NCI-H1436 (cell line): ENCODE measurements at places on chromosomes 4 and X.

- no peak for DNase-seq
Measured at GRCh38 chr4:114879916-114880669, 233.3 kb downstream of the NDST4 start.

DNA sequence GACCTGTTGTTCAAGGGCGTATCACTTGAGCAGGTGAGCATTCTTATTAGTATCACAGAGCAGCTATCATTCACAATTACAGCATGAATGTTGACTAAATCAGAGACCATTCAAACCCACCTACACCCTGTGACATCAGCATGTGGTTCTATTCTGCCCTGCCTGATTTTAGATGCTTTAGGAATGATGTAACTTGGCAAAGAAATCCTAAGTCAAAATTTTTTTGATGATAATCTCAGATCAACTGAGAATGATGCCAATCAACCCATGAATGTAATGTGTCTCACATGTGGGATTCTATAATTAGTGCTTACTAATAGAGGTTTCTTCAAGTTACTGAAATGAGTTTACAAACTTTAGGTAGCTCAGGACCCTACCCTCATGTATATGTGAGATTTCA is 13.4 kb upstream of the CHIC2 start:
- DNase-seq, result no peak

- DNase-seq, result no peak
Measured at GRCh38 chr4:73404042-73404441, at the start of gene ALB. Gene ALB (plus strand): TSS chr4:73404287. CDS start chr4:73404328, 41 bp downstream.

GRCh38 chrX:21155916-21156315 is 218.3 kb upstream of the CNKSR2 start:
- DNase-seq, result no peak

DNA sequence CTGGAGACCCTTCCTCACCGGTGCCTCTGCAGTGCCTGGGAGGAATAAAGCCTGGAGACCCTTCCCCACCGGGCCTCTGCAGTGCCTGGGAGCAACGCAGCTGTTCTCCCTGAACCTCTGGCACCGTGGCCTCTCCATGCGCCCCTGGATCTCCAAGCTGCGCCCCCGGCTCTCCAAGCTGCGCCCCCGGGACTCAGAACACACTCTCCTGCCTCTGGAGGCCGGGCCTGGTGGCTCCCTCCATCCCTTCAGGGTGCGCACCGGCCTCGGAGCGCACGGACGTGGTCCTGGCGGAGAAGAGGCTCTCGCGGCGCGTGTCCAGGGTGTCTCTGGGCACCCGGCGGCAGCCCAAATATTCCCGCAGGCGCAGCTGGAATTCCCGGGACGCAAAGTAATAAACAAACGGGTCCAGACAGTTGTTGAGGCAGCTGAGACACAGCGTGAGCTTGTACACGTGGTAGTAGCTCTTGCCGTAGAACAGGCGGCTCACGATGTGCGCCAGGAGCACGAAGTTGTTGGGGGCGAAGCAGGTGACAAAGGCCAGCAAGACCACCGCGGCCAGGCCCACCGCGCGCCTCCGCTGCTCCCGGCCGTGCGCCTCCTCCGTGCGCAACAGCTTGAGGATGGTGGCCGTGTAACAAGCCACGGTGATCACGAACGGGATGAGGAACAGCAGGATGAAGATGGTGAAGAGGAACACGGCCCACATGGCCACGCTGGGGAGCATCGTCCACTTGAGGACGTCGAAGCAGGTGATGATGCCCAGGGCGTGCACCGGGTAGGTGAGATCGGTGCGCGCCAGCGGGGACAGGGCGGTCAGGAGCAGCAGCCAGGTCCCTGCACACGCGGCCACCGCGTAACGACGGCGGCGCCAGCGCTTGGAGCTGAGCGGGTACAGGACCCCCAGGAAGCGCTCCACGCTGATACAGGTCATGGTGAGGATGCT is 12.8 kb upstream of the ASMTL start:
- DNase-seq, result no peak

DNA sequence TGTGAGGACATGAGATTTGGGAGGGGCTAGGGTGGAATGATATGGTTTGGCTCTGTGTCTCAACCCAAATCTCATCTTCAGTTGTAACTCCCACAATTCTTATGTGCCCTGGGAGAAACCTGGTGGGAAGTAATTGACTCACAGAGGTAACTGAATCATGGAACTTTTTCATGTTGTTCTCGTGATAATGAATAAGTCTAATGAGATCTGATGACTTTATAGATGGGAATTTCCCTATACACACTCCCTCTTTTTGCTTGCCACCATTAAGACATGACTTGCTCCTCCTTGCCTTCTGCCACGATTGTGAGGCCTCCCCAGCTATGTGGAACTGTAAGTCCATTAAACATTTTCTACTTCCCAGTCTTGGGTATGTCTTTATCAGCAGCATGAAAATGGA is 253.2 kb upstream of the GK2 start:
- DNase-seq, result no peak

DNA sequence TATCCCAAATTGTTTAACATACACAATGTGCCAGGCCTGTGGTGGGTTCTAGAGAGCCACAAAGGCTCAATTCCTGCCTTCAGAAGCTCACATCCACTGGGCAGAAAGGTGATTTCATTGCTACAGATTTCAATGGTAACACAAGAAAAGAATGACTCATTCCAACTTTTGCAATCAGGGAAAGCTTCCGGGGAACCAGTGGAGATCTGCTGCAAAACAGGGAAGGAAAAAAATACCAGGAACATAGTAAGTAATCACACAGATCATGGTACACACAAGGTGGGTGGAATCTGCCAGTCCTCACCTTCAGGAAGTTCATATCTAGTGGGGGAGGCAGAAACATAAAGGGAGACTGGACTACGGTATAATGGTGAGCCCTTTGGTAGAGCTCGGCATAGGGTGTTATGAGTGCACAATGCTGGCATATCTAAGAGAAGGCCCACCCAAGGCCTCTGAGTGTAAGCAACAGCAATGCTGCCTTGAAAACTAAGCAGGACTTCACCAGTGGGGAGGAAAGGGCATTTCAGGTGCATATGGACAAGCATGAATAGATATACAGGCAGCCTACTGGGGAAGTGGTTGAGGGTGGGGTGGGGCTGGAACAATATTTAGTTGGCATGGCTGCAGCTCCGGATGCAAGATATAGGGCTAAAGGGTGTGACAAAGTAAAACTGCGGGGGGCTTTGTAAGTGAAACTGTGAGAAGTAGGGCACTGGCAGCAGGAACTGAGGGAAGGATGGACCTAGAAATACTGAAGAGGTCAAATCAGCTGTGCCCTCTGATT is 24.2 kb downstream of the GPRIN3 start:
- no peak for DNase-seq

DNA sequence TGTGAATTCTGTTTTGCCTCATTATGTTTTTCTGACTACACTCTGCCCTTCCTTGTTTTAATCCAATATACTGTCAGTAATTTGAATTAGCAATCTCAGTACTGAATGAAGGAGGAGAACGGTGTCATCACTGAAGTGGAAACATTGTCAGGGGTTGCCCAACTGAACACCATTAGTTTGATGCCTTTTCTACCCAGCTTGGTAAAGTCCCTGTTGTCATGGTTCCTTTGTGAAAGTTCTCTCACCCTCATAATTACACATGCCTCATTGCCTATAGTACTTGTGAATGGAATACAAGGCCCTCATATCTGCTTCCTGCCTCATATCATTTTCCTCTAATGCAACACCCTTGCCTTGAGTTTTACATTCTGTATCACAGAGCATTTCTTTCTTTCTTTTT is 76.9 kb downstream of the RRAGB start:
- no peak for DNase-seq

DNA sequence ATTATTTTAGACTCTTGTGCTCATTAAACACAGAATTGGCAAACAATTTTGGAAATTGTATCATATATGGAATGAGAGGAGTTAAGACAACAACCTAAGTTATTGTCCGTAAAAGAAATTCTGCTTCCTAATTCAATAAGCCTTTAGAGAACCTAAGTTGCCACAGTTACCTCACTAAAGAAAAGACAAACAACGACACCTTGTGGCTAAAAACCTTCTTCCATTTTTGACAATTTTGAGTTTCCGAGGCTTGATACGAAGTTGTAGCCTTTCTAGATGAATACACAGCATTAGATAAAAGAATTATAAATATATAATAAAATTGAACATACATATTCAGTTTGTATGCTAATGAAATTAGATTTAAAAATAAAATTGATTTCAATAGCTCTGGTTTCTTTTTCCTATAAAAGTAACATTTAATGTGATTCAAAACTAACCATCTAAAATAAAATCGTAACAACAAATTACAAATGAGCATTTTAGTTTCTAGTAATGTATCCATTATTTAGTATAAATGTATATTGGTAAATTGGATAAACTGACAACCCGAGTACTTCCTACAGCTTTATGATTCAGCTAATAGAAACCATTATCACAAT is 275.1 kb downstream of the GPM6A start:
- peak; percentile 22 for DNase-seq

DNA sequence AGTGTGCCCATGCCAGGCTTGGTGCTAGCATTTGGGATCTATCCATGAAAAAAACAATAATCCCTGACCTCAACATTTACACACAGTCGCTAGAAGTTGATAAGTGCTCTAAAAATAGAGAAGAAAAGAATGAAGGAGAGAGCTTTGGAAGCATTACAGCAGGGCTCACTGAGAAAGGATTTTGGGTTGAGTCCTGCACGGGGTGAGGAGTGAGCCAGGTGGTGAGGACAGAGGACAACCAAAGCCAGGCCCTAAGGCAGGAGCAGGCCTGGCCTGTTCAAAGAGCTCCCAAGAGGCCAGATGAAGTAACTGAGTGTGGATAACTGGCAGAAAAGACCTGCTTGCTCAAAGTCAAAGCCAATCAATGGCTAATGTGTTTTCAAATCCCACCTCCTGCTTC is 20.7 kb upstream of the PROM1 start:
- no peak for DNase-seq

GRCh38 chrX:39802908-39803307 is 294.9 kb downstream of the BCOR start:
- DNase-seq, result no peak

GRCh38 chr4:46937493-46937892 is 28.4 kb upstream of the COX7B2 start:
- DNase-seq, result no peak

GRCh38 chrX:55357236-55357635 is 92.5 kb upstream of the PAGE3 start:
- no peak for DNase-seq

- DNase-seq, result no peak
Measured at GRCh38 chrX:12423346-12423745, 285.1 kb downstream of the FRMPD4 start.

GRCh38 chrX:9429767-9430166 is 35.1 kb upstream of the TBL1X start:
- no peak for DNase-seq

DNA sequence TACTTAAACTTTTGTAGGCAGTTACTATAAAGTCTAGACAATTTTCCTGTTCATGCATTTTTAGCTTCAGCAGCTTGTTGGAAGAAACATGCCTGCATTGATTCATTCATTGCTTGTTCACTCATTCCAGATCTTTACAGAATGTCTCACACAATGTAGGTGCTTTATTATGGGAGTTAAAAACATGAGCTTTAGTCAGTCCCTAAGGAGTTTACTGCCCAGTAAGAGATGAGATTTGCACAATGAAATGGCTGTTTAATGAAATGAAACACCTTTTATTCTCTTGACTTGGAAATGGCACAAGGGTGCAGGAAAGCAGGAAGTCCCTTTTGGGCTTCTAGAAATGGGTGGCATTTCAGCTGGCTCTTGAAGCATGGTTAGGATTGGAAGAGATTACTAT is 2.9 kb downstream of the NOCT start:
- DNase-seq, result peak; percentile 9

- DNase-seq, result no peak
Measured at GRCh38 chr4:25672756-25673155, 17.1 kb downstream of the SLC34A2 start.

DNA sequence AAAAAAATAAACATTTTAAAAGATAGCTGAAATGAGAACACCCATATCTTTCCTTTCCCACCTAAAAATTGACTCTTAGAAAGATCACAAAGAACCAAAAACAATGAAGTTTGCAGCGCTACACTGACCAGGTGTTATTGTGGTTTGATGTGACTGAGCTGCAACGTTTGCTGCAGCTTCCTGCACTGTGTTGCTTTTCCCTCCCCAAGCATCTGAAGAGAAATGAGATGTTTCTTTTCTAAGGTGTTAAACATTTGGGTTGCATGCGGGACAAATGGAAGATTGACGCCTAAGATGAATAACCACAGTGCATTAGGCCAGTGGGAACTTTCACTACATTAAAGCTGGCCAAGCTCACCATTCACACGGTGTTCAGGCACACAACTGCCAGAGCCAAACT is 8.9 kb downstream of the LEF1 start:
- no peak for DNase-seq

DNA sequence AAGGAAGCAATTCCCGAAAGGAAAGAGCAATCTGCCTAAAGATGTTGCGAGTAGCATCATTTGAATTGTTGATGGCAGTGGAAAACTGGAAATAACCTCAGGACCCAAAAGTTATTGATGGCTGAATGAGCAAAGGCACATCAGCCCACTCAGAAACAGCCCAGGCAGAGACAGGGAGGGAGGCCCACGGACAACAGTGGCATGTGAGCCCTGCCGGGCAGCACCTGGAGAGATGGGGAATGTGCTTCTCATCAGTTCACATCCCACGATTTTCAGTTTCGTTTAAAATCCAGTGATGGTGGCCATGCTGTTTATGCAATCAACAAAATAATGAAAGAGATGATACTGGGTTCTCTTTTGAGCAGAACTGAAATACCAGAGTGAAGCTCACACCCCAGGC is 80.0 kb downstream of the JAKMIP1 start:
- no peak for DNase-seq

DNA sequence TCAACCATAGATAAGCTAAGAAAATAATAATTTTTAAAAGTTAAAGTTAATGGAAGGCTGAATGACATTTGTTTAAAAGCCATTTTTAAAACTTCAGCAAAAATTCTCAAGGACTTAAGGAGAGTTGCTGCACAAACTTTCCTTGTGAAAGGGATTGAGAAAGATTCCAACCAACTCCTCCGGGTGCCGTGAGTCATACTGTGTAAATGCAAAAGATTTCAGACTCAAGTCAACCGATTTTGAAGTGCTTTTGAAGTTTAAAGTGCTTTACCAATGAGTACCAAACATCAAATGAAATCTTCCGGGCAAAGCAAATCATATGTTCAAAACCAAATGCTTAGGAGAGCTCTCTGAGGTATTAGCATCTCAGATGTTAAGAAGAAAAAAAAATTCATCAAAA is 31.4 kb downstream of the VCX2 start:
- no peak for DNase-seq

DNA sequence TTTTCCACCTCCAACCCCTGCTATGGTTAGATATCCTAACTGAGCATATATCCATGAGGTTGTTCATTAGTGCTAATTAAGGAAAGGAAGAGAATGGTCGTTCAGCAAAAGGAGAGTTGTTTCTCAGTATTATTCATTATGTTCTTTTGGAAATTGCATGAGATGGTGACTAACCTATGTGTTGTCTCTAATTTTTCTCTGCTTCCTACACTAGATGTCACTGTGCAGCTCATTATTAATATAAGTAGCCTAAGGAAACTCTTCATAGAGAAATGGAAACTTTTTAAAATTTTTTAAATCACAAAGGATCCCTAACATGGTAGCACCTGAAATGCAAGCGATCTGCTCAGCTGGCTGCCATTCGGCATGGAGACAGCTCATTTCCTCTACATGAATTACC is 67.7 kb upstream of the FAM9A start:
- no peak for DNase-seq
